ENCODE measurements at places on chromosomes 1 and 21. TPM values are rescaled to one million over a fixed set of nuclear protein-coding genes. Genes with fewer than 3 reads are reported as not detected.

DPH2 gene
- 18.8 TPM for total RNA-seq

- no peak overlapping the region for H3K4me3 ChIP-seq
- no peaks in the 10 kb centered on the region for H3K4me1 ChIP-seq
- H3K27ac ChIP-seq = no peak overlapping the region
These were observed 211.6 kb downstream of the CAMTA1 start for GRCh38 chr1:6996866-6997265.

- no peaks in the 10 kb centered on the region for H3K36me3 ChIP-seq
- no peak for DNase-seq
- H3K4me3 ChIP-seq = no peak overlapping the region
- no peak overlapping the region for H3K27ac ChIP-seq
- no peaks in the 10 kb centered on the region for H3K4me1 ChIP-seq
- H3K27me3 ChIP-seq = no peaks in the 10 kb centered on the region
These were observed 45.7 kb upstream of the TLR5 start for GRCh38 chr1:223188618-223189356.

DNA sequence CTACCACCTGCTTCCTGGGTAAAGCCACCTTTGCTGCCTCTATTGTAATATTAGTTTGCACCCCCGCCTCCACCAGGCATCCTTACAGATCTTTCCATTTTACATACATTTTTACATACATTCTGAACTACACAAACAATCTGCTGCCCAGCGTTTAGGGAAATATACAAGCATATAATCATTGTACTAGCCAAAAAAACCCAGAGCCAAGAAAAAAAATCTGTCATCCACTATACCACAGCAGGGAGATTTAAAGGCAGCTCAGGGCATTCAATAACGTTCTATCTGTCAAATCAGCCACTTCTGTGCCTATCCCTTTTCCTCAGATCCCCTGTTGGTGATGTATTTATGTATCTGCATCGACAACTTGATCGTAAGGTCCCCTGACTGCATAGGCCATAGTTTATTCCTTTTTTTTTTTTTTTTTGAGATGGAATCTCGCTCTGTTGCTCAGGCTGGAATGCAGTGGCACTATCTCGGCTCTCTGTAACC, 43.0 kb downstream of the GNG12 start:
- H3K4me1 ChIP-seq = peaks cover 27% of the 10 kb centered on the region
- DNase-seq = no peak
- no peak overlapping the region for H3K4me3 ChIP-seq
- H3K27me3 ChIP-seq = no peaks in the 10 kb centered on the region

DNA sequence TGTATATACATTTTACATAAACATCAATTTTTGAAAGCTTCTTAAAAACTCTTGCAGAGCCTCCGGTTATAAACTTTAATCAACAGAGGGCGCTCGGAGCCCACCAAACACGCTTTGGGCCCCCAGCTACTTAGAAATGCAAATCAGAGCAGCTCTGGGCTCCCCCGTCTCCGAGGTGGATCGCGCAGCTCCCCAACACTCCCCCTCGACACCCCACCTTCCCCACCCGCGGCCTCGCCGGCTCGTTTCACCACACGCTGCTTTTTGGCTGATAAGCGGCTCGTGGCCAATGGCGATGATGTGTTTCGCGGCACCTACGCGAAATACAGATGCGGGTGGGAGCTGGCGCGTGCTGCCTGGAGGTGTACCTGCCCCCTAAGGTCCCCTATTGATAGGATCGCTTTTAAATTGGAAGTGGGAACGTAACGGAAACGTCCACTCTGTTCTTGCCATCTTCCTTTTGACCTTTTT, 1.7 kb upstream of the KIF26B start:
- no peak overlapping the region for H3K27ac ChIP-seq
- peak overlapping the region; percentile 63 for H3K4me3 ChIP-seq
- peaks cover 51% of the 10 kb centered on the region for H3K27me3 ChIP-seq
- peaks cover 28% of the 10 kb centered on the region for H3K4me1 ChIP-seq
- H3K36me3 ChIP-seq = no peaks in the 10 kb centered on the region
- no peak for DNase-seq

GRCh38 chr1:93777255-93777654, 95.6 kb upstream of the BCAR3 start:
- H3K36me3 ChIP-seq = no peaks in the 10 kb centered on the region
- no peaks in the 10 kb centered on the region for H3K27me3 ChIP-seq
- no peaks in the 10 kb centered on the region for H3K4me1 ChIP-seq
- no peak for DNase-seq
- H3K27ac ChIP-seq = no peak overlapping the region

DNA sequence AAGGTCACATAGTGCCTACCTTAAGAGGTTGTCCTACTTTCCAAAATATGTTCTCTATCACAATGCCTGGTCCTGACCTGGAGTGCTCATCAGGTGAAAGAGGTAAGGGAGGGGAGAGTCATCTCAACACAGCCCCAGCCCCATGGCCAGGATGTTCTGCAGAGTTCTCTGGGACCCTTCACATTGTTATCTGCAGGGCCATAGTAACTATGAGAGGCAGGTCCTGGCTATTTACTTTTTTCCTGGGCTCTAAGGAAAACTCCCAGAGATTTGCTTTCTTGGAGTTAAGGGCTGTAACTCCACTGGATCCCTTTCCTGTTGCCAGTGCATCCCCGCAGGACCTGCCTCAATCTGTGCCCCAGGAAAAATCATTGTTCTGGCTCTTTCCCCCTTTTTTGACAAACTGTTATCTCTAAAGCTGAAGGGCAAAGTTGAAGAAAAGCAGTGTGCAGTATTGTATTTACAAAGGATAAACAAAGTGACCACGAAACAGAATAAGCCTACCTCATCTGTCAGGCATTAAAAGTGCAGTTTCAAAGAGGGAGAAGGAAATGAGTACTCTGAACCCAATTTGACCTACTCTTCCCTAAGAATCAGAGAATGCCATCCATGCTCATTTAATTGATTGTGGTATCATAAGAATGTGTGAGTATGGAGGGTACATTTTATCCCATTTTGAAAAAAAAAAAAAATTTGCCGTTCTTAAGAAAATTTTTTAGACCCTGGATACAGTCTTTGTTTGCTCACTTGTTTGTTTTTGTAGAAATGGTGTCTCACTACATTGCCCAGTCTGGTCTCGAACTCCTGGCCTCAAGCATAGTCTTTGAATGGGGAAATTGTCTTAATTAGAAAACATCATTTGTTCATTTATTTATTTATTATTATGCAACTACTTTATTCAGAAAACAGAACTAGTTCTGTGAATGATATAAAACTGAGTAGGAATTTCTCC, 149.6 kb downstream of the RHOU start:
- no peaks in the 10 kb centered on the region for H3K27me3 ChIP-seq
- H3K4me3 ChIP-seq = no peak overlapping the region
- H3K27ac ChIP-seq = no peak overlapping the region
- H3K36me3 ChIP-seq = no peaks in the 10 kb centered on the region

- H3K4me1 ChIP-seq = peaks cover 27% of the 10 kb centered on the region
- H3K4me3 ChIP-seq = peak overlapping the region; percentile 81
- DNase-seq = no peak
- H3K27ac ChIP-seq = peak overlapping the region; percentile 92
These were observed 852 bp downstream of the KTI12 start for GRCh38 chr1:52032785-52033131.

DNA sequence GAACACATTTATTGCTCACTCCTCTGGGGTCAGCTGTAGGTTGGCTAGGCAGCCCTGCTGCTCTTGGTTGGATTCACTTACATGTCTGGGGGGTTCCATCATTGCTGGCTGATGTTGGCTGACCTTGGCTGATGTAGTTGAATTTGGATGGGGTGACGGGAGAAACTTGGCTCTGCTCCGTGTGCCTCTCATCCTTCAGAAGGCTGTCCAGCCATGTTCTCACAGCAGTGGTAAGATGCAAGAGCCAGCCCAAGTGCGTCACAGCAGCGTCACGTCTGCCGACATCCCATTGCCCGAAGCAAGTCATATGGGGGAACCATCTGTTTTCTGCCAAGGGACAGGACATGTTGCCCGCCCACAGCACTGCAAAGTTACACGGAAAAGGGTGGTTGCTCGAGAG, 613.5 kb downstream of the MATN1 start:
- no peak overlapping the region for H3K4me3 ChIP-seq
- DNase-seq = no peak
- H3K4me1 ChIP-seq = no peaks in the 10 kb centered on the region
- no peak overlapping the region for H3K27ac ChIP-seq
- H3K27me3 ChIP-seq = peaks cover 39% of the 10 kb centered on the region

DNA sequence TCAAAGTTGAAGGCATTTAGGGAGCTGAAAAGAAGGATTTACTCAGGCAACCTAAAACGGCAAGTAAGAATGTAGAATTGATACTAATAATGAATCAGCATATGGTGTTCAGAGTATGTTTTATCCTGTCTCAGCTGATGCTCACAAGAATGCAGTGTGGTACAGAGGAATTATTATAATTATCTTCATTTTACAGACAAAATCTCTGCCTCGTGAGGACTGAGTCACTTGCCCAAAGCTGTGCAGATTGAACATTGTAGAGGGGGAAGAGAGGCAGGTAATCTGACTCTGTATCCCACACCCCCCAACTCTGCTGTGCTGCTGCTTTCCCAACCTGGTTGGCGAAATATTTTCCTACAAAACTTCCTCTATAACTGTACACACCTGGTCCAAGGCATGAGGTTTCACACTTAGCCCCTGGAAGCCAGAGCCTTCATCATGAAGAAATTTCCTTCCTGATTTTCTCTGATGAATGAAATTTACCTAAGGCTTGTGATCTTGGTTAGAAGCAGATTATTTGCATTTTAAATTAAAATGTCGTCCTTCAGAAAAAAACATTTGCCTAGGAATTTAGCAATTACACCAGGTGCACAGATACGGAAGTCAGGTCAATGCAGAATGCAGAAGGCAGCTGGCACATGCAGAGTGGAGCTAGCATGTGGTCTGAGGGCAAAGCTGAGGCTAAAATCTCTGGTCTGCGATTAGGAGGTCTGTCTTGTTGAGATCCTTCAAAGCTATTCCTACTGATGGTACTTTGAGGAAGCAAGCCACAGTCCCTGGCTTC, 52.8 kb downstream of the DPT start:
- no peaks in the 10 kb centered on the region for H3K27me3 ChIP-seq
- H3K36me3 ChIP-seq = no peaks in the 10 kb centered on the region
- DNase-seq = no peak
- no peak overlapping the region for H3K27ac ChIP-seq
- H3K4me3 ChIP-seq = no peak overlapping the region

DNA sequence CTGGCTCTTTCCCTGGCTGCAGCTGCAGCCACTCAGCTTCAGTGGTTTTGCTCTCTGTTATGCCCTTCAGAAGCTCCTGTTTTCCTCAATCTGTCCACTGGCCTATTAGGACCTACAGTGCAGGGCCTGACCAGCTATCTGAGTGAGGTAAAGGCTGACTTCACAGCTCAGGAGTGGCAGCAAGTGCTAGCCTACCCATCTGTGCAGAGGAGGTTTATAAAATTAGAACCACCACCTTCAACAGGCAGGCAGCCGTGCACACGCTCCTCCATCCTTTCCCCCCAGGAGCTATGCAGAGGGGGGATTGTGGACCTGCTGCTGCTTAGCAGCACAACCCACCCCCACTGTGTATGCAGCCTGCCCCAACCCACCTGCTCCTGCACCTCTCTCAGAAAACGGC, 8.3 kb downstream of the ADAR start:
- peaks cover 78% of the 10 kb centered on the region for H3K36me3 ChIP-seq
- H3K27me3 ChIP-seq = no peaks in the 10 kb centered on the region
- peaks cover 34% of the 10 kb centered on the region for H3K4me1 ChIP-seq
- no peak overlapping the region for H3K27ac ChIP-seq
- no peak overlapping the region for H3K4me3 ChIP-seq
